ENCODE measurements at places on chromosomes 16 and 17. TPM values are rescaled to one million over a fixed set of nuclear protein-coding genes. Genes with fewer than 3 reads are reported as not detected.

Gene CPNE7
- 46.9 TPM for total RNA-seq

Gene PDF
- 28.7 TPM for total RNA-seq

Gene PRR15L
- total RNA-seq, result not detected

Gene ASPHD1
- not detected for total RNA-seq

Gene GNAO1
- total RNA-seq, result not detected

Gene CES3
- total RNA-seq, result 1.9 TPM

Gene CIBAR2
- not detected for total RNA-seq

Gene TBC1D3
- total RNA-seq, result not detected

Gene NUP85
- total RNA-seq, result 97.9 TPM

Gene RTN4RL1
- total RNA-seq, result 0.10 TPM

Gene TEDC2
- 30.8 TPM for total RNA-seq

Gene PIP4K2B
- total RNA-seq, result 30.3 TPM

Gene MEIOB
- total RNA-seq, result 0.13 TPM

Gene CCL1
- not detected for total RNA-seq

Gene NMRAL1
- total RNA-seq, result 72.4 TPM

Gene ZNF821
- 7.9 TPM for total RNA-seq

Gene MAP2K6
- 24.6 TPM for total RNA-seq

Gene MFAP4
- 0.28 TPM for total RNA-seq

Gene TMEM98
- total RNA-seq, result 0.31 TPM

Gene KRT27
- total RNA-seq, result not detected

Gene PCGF2
- 40.4 TPM for total RNA-seq

Gene SLC6A4
- total RNA-seq, result 7.9 TPM

Gene KRT20
- total RNA-seq, result 0.37 TPM

Gene PABPN1L
- not detected for total RNA-seq

Gene NPTX1
- total RNA-seq, result not detected

Gene KRT9
- not detected for total RNA-seq

Gene GINS2
- 61.2 TPM for total RNA-seq

Gene OTOP3
- not detected for total RNA-seq

Gene HBA1
- total RNA-seq, result 1.9 TPM

Gene ZFPM1
- total RNA-seq, result 4.0 TPM

Gene SMIM5
- not detected for total RNA-seq

Measured in GM12878 (cell line).